CD4-positive, alpha-beta T cell treated with Interleukin-12 subunit alpha and Interleukin-12 subunit beta, for 1 hour (primary cell): ENCODE measurements at places on chromosomes 5 and 9.

DNA sequence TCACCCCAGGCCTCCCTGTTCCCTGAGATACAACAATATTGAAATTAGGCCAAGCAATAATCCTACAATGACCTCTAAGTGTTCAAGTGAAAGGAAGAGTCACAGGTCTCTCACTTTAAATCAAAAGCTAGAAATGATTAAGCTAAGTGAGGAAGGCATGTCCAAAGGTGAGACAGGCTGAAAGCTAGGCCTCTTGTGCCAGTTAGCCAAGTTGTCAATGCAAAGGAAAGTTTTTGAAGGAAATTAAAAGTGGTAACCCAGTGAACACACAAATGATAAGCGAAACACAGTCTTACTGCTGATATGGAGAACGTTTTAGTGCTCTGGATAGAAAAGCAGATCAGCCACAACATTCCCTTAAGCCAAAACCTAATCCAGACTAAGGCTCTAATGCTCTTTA lies 39.8 kb downstream of the PTAR1 start:
- DNase-seq, result no peak

DNA sequence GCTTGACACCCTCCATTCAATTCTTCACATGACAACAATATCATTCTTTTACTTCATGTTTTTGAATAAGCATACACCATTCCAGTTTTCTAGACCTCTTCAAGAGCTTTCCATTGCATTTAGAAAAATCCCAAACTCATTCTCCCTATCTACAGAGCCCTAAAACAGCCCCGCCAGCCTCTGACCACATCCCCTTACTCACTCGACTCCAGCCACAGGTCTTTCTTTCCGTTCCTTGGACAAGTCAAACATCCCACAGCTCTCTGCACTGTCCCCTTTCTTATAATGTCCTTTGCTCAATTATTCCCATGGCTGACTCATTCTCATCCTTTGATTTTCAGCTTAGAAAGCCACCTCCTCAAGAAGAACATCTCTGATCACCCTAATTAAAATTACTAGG lies 38.2 kb downstream of the TTC39B start:
- DNase-seq, result no peak

DNA sequence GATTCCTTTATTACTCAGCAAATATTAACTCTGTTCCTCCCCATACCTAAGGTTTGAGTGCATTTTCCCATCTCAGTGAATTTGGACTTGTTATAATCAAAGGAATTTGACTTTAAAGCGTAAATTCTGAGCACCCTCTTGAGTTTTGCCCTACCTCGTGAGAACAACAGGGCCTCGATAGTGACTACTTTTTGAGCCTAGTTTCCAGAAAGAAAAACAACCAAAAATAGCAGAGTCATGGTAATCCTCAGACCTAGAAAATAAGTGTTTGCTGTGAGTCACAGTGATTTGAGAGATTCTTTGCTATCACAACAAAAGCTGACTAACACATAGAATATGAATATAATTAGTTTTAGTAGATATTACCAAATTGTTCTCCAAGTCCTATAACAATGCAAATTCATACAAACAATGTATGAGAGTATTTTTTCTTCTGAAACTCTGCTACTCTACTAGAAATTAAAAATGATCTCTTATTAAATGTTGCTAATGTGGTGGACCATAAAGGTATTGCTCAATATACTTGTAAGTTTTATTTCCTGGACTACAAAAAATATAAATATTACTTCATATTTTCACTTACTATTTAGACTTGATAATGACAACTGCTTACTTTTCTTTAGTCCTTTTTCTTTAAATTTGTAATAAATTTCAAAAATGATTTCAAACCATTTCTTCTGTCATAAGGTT lies 759.7 kb downstream of the BRINP1 start:
- no peak for DNase-seq

DNA sequence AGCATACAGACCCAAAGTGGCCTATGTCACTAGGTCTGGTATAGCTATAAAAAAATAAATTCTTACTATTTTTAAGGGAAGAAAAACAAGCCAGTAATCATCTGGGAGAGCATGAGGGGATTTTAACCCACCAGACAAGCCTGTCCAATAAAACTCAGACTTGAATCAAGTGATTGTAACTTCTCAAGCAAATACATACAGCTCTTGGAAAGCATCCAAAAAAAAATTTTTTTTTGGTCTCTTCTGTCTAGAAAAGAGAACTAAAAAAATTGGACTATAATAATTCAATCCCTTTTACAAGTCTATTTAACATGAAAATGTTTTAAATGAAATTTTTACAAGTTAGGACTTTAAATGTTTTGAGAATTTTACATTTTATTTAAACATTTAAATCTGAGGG lies 61.7 kb downstream of the FBXL17 start:
- no peak for DNase-seq

DNA sequence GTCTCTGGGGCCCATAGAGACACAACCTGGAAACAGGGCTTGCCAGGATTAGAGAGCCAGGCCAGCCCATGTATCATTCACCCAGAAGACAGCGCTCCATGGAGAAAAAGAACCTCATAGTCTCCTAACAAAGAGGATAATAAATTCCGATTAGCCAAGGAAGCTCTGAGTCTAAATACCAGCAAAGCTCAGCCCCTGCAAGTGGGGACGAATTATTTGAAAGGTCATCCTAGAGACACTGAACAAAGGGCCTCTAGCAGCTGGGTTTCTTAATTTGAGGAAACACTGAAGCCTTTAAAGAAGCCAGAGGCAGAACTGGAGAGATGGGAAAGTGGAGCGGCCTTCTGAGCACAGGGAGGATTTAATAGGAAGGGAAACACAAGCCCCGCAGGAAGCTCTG lies 287.1 kb upstream of the ZNF462 start:
- no peak for DNase-seq
